Stimulated activated CD8-positive, alpha-beta memory T cell treated with anti-CD3 and anti-CD28 coated beads, Interleukin-7, amount 100 ng/mL, for 1 hour (primary cell): ENCODE measurements at places on chromosomes 3 and 15.
A peak's percentile ranks its signal among the peaks of the same experiment; 100 is the strongest.

DNA sequence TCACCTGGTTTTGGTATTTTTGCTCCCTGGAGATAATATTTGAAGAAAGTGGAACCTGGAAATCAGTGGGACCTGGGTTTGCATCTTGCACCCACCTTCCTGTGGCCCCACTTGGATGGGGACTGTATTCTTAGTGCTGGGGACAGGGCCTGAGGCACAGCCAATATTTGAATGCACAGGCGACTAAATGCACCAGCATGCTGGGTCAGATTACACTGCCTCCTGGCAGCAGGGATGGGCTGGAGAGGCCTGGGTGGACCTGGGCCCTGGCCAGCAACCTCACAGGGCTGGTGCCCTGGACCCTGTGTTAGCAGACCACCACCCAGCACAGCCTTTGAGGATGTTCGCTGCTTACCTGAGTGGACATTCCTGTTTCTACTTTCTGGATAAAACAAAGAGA is 10.5 kb downstream of the ITIH4 start:
- DNase-seq, result no peak

GRCh38 chr3:98038286-98038685 is 3.2 kb upstream of the GABRR3 start:
- no peak for DNase-seq

DNA sequence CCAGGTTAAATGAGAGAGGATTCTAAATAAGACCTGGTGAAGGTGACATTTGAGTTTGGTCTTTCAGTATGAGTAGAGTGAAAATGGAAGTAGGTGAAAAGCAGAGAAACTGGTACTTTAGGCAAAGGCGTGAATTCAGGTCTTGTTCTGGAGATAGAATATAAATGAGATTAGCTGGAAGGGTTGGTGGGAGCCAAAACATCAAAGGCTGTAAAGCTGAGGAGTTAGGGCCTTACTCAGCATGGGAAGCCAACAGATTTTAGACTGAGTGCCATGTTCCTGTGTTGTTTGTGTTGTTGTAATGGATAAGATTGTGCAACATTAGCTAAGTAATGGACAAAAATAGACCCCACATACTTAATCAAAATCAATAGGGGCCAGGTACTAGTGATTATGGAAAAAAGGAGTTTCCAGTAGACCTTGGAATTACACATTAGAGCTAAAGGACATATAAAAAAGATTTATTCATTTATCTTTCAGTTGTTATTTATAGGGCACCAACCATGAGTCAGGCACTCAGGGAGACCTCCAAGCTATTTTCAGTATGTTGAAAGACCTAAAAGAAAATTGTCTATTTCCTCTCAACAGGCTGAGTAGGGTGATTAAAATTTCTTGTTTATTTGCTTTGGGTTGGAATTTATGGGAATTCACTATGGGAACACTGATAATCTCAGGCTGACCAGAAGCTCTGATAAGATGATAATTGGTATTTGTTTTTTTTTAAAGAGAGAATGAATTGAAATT is 20.8 kb downstream of the ARL14 start:
- DNase-seq, result no peak

- DNase-seq, result peak; percentile 9
Measured at GRCh38 chr3:182795389-182795782, 2.1 kb downstream of the ATP11B start.

- DNase-seq, result peak; percentile 41
Measured at GRCh38 chr3:64030741-64031140, 7.4 kb upstream of the PSMD6 start.

DNA sequence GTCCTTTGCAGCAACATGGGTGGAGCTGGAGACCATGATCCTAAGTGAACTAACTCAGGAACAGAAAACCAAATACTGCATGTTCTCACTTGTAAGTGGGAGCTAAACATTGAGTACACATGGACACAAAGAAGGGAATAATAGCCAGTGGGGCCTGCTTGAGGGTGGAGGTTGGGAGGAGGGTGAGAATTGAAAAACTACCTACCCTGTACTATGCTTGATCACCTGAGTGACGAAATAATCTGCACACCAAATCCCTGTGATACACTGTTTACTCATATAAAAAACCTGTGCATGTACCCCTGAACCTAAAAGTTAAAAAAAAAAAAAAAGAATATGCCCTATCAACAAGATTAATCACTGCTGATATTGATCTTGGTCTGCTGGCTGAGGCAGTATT is 58.7 kb upstream of the ADAMTSL3 start:
- DNase-seq, result no peak

GRCh38 chr15:71549091-71549490 is 261.3 kb upstream of the NR2E3 start:
- DNase-seq, result no peak

- no peak for DNase-seq
Measured at GRCh38 chr3:45646051-45646585, 43.1 kb upstream of the SACM1L start.

DNA sequence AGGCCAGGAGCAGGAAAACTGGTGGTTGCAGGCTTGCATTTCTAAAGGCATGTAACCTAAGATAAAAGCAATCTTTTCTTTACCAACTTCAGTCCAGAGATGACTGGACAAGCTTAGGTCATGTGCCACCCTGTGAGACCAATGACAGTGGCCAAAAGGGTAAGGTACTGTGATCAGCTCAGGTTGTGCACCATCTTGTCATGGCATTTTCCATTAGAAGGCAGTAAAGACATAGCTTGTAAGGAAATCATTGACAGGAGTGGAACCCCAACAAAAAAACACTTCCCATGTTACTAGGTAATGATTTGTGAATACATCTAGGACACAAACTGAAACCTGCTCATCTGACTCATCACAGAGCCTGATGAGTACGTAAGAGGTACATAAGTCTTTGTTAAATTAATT is 35.2 kb downstream of the SSR3 start:
- no peak for DNase-seq

DNA sequence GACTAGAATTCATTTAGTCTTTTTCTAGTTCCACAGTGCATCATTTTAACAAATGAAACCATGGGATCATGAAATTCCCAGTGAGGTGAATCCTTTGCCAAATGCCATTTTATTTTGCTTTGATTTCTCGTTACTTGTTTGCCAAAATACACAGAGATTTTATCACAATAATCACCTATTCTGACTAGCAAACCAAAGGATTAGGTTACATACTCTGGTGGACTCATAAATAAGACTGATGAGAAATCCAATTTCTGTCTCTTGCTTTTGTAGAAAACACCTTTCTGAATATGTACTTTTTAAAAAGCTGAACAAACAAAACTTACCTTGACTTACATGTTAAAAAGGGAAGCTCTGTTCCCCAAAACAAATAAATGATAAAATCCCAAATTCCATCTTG is 12.2 kb downstream of the ERC2 start:
- DNase-seq, result no peak

DNA sequence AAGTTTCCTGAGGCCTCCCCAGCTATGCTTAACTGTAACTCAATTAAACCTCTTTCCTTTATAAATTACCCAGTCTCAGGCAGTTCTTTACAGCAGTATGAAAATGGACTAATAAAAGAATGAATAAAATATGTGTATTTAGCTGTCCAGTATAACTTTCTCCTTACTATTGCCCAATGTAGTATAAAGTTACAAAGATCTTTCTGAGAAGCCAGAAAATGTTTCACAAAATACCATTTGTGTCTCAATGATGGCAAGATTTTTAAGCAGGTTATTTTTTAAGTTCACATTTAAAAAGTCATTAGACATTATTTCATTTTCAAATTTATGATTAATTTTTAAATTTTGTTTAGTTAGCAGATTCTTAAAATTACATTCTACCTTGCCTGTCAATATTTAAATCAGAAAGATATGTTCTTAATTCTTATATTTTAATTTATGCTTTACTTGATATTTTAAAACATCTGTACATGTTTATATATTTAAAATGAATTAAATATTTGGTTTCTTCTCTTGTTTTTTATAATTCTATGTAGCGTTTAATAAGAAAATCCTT is 189.2 kb downstream of the GBE1 start:
- DNase-seq, result no peak

DNA sequence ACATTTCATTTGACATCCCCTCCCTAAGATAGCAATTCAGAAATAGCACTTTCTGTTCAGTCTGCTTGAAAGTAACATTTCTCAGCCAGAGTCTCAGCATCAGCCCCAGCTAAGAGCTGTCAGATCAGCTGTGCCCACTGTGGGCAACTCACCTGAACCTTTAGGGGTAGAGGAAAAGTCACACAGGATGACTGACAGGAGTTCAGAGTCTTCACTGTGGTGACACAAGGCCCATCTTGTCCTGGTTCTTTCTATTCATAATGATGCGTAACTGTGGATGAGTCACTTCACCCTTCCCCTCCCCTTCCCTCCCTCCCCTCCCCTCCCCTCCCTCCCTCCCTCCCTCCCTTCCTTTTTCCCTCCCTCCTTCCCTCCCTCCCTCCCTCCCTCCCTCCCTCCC is 96.1 kb upstream of the RASGRP1 start:
- no peak for DNase-seq

DNA sequence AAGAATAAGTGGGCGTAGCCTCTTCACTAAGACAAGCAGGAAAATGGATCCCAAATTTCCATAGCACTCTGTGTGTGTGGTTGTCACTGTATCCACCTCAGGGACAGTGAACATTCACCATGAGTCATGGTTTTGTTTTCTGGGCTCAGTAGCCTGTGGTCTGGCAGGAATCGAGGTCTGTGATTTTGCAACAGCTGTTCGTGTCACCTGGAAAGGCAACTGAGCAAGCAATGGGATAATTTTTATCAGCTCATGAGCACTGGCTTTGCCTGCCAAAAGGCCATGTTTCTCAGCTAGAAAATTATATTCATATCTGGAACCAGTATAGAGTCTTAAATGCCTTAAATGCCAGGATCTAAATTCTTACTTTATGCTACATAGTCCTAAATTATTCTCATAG is 60.9 kb downstream of the STRIT1 start:
- no peak for DNase-seq

DNA sequence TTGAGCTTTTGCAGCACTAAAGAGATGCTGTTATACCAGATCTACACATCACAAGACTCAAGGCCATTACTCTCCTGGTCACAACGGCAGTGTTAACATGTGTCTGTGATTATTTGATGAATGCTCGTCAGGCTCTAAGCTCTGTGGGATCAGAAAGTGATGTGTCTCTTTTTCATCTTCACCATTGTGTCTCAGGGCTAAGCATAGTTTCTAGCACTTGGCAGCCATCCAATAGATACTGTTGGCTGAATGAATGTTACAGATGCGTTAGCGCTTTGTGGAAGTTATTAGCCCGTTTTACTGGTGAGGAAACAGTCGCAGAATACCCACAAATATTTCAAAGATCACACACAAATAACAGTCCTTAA is 1.2 kb upstream of the FAM81A start:
- no peak for DNase-seq

GRCh38 chr15:32864051-32864450 is 146.2 kb downstream of the GREM1 start:
- no peak for DNase-seq

DNA sequence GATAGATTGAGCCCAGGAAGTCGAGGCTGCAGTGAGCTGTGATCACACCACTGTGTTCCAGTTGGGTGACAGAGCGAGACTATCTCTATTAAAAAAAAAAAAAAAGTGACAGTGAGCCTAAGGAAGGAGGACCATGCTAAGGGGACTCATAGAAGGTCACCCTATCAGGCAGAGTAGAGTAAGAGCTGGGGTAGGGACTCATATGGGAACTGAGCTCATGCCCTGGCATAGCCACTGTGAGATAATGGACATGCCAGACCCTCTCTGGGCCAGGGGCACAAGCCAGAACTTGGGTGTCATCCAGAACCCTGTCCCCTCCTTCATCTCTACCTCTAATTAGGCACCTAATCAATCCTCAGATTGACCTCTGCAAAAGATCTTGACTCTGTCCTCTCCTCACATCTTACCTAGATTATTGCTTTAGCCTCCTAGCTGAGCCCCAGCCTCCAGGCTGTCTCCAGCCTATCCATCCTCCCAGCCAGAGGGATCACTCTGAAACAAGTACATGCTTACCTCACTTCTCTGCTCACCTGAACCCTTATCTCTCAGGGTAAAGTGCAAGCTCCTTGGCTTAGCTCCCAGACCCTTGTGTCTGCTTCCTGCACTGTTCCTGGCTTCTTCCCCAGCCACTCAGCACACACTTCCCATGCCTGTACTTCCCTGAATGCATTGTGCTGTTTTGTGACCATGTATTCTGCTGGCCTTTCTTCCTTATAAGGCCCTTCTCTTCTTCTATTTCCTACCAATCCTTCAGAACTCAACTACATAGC is 76.4 kb downstream of the DAPK2 start:
- no peak for DNase-seq

DNA sequence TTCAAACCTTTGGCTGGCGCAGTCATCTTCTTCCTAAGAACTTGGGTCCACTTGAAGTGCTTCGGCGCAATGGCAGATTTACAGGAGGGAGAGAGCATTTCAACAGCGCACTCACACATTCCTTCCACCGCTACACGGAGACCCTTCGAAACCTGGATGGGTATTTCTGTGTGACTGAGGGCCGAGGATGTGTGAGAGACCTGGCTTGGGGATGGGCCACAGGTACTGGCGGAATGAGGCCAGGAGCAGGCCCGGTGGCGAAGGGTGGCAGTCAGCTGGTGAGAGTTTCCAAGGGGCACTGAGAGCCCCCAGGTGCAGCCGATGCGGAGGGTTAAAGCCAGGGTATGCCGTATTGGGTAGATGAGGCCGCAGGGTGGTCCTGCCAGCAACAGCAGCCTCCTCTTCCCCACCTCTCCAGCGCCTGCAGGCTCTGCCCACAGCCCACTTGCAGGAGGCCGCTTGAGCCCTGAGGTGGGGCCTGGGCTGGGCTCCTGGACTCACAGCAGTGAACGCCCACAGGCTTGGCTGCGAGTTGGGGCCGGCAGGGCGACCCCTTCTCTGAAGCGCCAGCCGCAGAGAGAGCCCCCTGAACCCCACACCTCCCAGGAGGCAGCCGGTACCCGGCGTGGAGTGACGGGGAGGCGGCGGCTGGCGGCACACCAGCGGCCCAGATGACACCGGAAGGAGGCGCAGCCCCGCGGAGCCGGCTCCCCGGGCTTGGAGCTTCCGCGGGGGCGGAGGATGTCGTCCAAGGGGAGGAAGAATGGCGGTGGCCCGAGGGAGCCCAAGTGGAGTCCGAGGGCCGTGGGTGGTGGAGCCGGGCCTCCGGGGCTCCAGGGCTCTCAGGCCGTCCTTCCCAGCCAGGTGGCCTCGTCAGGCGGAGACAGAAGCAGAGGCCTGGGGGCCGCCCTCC is 166.5 kb downstream of the NSMCE3 start:
- DNase-seq, result no peak

DNA sequence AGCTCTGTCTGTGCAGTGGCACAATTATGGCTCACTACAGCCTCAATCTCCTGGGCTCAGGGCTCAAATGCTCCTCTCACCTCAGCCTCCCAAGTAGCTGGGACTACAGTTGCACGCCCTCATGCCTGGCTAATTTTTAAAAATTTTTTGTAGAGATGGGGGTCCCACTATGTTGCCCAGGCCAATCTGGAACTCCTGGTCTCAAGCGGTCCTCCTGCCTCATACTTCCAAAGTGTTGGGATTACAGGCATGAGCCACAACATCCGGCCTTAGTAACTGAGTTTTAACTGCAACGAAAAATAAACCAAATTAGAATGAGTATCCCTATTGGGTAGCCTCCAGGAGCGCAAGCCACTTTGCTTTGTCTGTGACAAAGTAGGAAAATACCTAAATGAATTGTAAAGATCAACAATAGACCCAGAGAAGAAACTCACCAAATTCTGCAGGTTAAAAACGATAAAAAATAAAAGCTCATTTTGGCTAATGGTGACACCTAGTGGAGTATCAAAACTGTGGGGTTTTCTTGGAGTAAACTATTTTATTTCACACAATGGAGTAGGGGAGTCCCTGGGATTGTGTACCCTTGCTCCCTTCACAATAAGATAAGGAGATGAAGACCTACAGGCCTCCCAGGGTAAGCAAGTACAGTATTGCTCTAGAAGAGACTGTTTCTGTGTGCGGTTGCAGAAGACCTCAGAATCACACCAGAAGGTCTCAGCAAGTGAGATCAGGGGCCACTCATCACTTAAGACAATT is 21.0 kb upstream of the CA12 start:
- no peak for DNase-seq
